ENCODE measurements at places on chromosomes 1 and 21. TPM values are rescaled to one million over a fixed set of nuclear protein-coding genes. Genes with fewer than 3 reads are reported as not detected.

Gene PGBD5
- total RNA-seq: not detected

Gene C4BPB
- total RNA-seq: 0.24 TPM

Gene AGMAT
- 13.9 TPM for total RNA-seq

Gene TARBP1
- 28.9 TPM for total RNA-seq

Gene NID1
- total RNA-seq: 0.07 TPM

Gene CATSPERE
- total RNA-seq: 0.33 TPM

Gene IGSF9
- 0.05 TPM for total RNA-seq

Gene PIAS3
- total RNA-seq: 17.8 TPM

Gene AMY1C
- not detected for total RNA-seq

All from activated CD4-positive, alpha-beta memory T cell treated with anti-CD3 and anti-CD28 coated beads for 36 hours (primary cell).